Activated T-helper 1 cell treated with anti-CD3 and anti-CD28 coated beads, Interleukin-12 subunit alpha, Interleukin-12 subunit beta, Interleukin-2, Interleukin-4 antibody, amounts not matched to agents 30 ng/mL and 10 ng/mL and 1 ng/mL, durations not matched to agents 14 hours and 24 hours and 36 hours (primary cell): ENCODE measurements at places on chromosomes 16 and 17.
A peak's percentile ranks its signal among the peaks of the same experiment; 100 is the strongest.

GRCh38 chr17:73300392-73300791 lies 11.4 kb downstream of the CDC42EP4 start:
- peaks cover 2% of the 10 kb centered on the region for H3K27me3 ChIP-seq
- no peak overlapping the region for H3K4me3 ChIP-seq
- DNase-seq: no peak
- H3K27ac ChIP-seq: no peak overlapping the region

DNA sequence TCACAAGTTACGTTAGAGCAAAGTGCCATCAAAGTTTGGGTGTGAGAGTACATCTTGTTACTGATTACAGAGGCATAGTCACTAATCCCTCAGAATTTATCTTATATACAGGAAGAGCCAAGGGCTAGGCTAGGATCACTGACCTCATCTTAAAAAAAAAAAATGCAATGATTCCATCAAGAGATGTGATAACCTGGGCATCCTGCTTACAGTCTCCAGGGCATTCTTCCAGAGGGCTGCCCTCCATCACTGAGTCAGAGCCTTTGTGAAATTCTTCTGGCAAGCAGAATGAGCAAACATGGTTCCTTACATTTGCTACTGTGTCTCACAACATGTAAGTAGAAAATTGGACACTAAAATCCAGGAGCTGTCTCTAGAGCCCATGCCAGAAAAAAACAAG lies 410.6 kb downstream of the ZFHX3 start:
- no peak overlapping the region for H3K27ac ChIP-seq
- peaks cover 2% of the 10 kb centered on the region for H3K27me3 ChIP-seq
- no peak for DNase-seq
- H3K4me3 ChIP-seq: no peak overlapping the region

DNA sequence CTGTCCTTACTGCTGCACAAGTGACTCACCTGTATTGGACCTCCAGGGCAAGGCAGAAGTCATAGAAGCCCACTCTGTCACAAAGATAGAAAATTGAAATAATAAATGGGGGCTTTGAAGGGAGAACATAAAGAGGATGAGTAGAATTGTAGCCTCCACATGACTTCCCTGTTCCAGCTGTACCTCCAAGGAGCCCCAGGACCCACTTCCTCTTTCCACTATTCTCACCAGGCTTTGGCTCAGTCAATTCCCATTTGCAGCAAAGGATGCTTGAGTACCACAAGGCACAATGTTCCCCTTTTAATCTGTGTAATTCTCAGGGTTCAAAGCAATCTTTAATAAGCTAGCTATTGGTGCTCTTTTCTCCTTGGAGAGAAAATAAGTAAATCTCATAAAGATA lies 512.1 kb downstream of the TOX3 start:
- no peaks in the 10 kb centered on the region for H3K36me3 ChIP-seq
- no peak overlapping the region for H3K27ac ChIP-seq
- H3K4me3 ChIP-seq: no peak overlapping the region
- DNase-seq: no peak
- no peaks in the 10 kb centered on the region for H3K4me1 ChIP-seq
- no peaks in the 10 kb centered on the region for H3K27me3 ChIP-seq

DNA sequence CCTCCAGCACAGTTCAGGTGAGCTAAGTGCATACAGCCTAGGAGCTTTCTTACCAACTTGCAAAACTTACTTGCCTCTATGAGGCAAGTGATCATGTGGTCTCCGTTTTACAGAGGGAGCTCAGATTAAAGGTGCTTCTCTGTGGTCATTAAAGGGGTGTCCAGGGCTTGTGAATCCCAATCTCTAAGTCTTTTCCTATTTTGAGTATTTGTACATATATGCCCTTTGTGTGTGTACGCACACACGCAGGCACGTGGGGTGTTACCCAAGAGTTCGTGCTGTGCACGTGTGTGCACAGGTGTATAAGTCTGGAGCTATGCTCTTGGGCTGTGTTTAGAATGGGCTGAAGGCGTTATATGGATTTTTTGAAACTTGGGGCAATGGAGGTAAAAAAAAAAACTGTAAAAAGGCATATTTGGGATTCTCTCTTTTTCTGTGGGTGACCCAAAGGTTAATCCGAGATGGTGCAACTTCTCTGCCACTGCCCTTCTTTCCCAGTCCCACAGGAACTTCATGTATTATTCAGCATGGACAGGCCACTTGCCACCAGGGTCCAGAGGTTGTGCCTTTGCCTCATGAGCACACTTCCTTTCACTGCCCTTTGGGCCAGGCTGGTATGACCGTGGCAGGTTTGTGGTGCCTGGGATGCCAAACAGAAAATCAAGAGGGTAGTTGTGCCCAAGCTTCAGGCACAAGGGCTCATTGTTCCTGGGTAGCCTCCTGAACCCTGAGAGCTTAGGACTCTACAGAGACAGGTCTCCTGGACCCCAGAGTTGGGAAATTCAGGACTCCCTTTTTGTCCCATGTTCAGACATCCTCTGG lies 1.5 kb downstream of the ABCC3 start:
- H3K27ac ChIP-seq: no peak overlapping the region
- no peak for DNase-seq
- peaks cover 64% of the 10 kb centered on the region for H3K27me3 ChIP-seq
- H3K4me3 ChIP-seq: no peak overlapping the region
- H3K36me3 ChIP-seq: no peaks in the 10 kb centered on the region

DNA sequence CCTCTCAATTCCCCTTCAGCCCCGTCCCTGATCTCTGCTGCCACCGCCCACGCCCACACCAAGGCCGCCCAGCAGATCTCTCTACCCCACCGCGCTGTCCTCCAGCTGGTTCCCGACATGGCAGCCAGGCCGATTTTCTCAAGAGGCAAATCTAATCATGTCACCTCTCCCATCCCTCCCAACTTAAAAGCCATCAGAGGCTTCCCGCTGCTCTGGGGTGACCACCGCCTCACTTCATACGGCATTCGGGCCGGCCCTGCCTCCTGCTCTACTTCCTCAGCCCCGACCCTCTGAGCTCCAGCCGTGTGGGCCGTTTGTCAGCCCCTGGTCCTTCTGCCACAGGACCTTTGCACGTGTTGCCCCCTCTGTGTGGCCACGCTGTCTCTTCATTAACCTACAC lies 63.2 kb downstream of the RPH3AL start:
- no peak overlapping the region for H3K4me3 ChIP-seq
- no peak for DNase-seq
- peaks cover 2% of the 10 kb centered on the region for H3K27me3 ChIP-seq
- no peaks in the 10 kb centered on the region for H3K36me3 ChIP-seq
- peaks cover 5% of the 10 kb centered on the region for H3K4me1 ChIP-seq

DNA sequence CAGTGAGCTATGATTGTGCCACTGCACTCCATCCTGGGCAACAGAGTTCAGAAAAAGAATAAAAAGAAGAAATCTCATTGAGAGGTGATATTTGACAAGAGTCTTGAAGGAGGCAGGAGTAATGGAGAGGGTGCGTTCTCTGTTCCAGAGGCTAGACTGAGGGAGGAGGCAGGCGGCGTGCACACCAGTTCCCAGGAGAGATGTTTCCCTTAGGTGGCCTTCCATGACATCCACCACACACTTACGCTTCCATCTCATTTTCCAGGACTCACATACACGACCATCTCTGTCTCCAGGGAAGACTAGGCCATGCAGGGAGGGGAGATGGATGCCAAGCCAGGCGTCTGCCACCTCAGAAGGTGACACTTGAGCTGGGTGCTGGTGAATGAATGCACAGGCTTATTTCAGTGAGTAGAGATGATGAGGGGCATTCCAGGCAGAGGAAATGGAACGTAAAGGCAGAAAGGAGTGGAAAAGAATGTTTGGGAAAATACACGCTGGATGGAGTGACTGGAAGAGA lies 25.3 kb upstream of the N4BP1 start:
- DNase-seq: no peak
- peaks cover 5% of the 10 kb centered on the region for H3K4me1 ChIP-seq
- no peaks in the 10 kb centered on the region for H3K36me3 ChIP-seq
- peaks cover 11% of the 10 kb centered on the region for H3K27me3 ChIP-seq
- H3K4me3 ChIP-seq: no peak overlapping the region
- H3K27ac ChIP-seq: no peak overlapping the region

- peaks cover 4% of the 10 kb centered on the region for H3K27me3 ChIP-seq
- DNase-seq: no peak
- peak overlapping the region; percentile 73 for H3K27ac ChIP-seq
- H3K4me1 ChIP-seq: peaks cover 48% of the 10 kb centered on the region
- H3K4me3 ChIP-seq: no peak overlapping the region
Observed at GRCh38 chr16:19131825-19132218, 18.1 kb downstream of the ITPRIPL2 start.

- H3K4me1 ChIP-seq: peaks cover 19% of the 10 kb centered on the region
- no peak overlapping the region for H3K27ac ChIP-seq
- H3K27me3 ChIP-seq: peaks cover 37% of the 10 kb centered on the region
- no peak for DNase-seq
Observed at GRCh38 chr16:90084215-90084950, 7.3 kb upstream of the PRDM7 start.

- H3K4me3 ChIP-seq: no peak overlapping the region
- no peaks in the 10 kb centered on the region for H3K4me1 ChIP-seq
- no peak for DNase-seq
- no peak overlapping the region for H3K27ac ChIP-seq
- H3K27me3 ChIP-seq: no peaks in the 10 kb centered on the region
- H3K36me3 ChIP-seq: no peaks in the 10 kb centered on the region
Observed at GRCh38 chr16:55264949-55265348, 59.1 kb upstream of the IRX6 start.

- DNase-seq: no peak
- H3K4me3 ChIP-seq: no peak overlapping the region
- peaks cover 10% of the 10 kb centered on the region for H3K4me1 ChIP-seq
- H3K27me3 ChIP-seq: peaks cover 16% of the 10 kb centered on the region
Observed at GRCh38 chr16:58201163-58201562, 3.3 kb upstream of the CSNK2A2 start.

DNA sequence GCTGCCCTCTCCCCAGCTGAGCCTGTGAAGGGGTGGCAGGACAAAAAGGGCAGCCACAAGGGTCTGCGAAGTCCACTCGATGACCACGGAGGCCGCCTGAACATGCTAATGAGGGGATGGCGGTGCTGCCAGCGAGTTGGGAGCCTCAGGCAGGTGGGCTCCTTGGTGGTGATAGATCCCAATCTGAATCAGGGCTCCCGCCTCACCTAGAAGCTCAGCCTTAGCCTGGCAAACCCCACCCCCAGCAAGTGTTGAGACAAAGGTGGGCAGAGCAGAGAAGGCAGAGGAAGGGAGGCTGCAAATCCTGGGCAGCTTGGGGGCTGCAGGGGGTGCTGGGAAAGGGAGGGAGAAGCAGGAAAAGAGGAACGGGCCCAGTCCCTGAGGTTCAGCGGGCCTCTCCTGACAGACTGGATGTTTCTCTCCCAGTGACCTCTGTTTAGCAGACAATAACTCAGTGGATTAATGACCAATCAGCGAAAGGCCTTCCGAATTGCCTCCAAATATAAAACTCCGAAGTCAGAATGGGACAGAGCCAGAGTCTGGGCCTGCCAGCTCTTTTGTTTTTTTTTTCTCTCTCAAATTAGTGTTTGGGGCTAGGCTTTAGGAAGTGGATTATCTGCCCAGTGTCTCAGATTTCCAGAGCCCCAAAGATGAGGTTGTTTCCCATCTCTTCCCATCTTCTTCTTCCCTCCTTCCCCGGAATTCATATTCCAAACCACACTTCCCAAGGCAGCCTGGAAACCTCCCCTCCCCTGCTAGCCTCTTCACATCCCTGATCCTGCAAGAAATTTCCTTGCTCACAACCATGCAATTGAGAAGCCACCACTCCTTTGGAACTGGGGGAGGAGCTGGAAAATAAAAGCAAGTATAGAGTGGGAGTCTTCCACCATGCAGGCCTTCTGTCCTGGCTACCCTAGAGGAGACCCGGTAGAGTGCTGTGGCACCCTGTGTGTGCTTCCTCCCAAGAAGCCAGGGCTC lies 15.2 kb upstream of the HOXB2 start:
- H3K4me3 ChIP-seq: no peak overlapping the region
- no peak for DNase-seq
- H3K4me1 ChIP-seq: peaks cover 16% of the 10 kb centered on the region
- peaks cover 27% of the 10 kb centered on the region for H3K27me3 ChIP-seq
- H3K36me3 ChIP-seq: peaks cover 14% of the 10 kb centered on the region
- no peak overlapping the region for H3K27ac ChIP-seq

DNA sequence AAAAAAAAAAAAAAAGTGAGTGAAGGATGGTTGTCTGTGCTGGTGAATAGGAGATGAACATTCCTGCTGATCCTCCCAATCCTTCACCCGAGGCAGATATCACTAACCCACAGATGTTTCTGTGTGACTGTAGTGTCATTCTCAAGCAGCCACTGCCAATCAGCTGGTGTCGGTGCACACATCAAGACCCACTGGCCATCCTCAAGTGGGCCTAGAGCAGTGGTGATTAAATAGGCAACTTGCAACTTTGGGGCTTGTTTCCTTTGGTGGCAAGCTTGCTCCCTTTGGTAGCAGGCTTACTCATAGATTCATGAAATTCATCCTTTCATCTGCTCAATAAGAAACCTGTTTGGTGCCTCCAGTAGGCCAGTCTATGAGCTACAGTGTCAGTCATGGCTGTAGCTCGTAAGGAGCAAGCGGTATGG lies 51.1 kb upstream of the LGALS9 start:
- peak overlapping the region; percentile 24 for H3K4me3 ChIP-seq
- peaks cover 65% of the 10 kb centered on the region for H3K4me1 ChIP-seq
- peak overlapping the region; percentile 85 for H3K27ac ChIP-seq
- peaks cover 39% of the 10 kb centered on the region for H3K36me3 ChIP-seq
- no peaks in the 10 kb centered on the region for H3K27me3 ChIP-seq

DNA sequence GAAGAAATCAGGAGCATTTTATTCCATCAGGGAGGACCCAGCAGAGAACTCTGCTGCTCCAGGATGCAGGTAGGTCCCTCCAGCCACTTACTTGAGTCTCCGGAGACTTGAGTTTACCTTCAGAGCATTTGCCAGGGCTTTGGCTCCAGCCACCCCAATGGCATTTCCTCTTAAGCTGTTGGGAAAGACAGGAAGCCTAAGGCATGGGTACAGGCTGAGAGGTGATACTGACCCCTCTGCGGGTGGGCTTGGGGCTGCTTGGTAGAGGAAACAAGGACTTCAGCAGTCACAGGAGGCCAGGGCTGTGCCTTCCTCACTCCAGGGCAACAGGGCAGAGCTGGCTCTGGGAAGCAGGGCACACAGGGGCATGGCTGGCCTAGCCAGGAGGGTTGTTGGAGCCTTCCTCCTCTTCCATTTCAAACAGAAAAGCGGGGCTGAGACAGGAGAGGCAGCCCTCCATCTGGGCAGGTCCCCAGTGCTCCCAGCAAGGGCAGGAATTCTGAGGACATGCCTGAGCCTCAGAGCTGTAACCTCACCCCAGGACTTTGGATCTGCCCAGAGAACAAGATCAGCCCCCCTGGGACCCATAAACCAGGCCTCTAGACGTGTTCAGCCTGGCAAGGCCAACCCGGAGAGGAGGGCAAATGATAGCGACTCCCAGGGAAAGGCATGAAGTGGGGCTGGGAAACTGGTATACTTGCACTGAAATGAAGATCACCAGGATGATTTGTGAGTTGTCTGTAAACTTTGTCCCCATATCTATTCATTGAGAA lies 34.4 kb downstream of the NLRC3 start:
- no peaks in the 10 kb centered on the region for H3K27me3 ChIP-seq
- H3K27ac ChIP-seq: no peak overlapping the region
- H3K4me1 ChIP-seq: peaks cover 4% of the 10 kb centered on the region
- DNase-seq: no peak
- H3K4me3 ChIP-seq: no peak overlapping the region

- DNase-seq: no peak
- peak overlapping the region; percentile 93 for H3K27ac ChIP-seq
- peaks cover 32% of the 10 kb centered on the region for H3K4me1 ChIP-seq
- peaks cover 3% of the 10 kb centered on the region for H3K27me3 ChIP-seq
Observed at GRCh38 chr17:65055280-65055707, 1.2 kb downstream of the GNA13 start.
